A375 (cell line): ENCODE measurements at places on chromosomes 5 and 9. TPM values are rescaled to one million over a fixed set of nuclear protein-coding genes. Genes with fewer than 3 reads are reported as not detected.

The FLT4 gene
- total RNA-seq: 0.03 and 3.7 TPM in 2 replicates

The LRRC70 gene
- total RNA-seq: 0.11 and 0.69 TPM in 2 replicates

The SLC6A7 gene
- total RNA-seq: not detected in 2 replicates

The MRPS30 gene
- 113 and 143 TPM in 2 replicates for total RNA-seq

The HRCT1 gene
- total RNA-seq: 7.3 and 10.7 TPM in 2 replicates

The ORM2 gene
- not detected in 2 replicates for total RNA-seq

The CSF2 gene
- 4.1 and 9.3 TPM in 2 replicates for total RNA-seq

The TAF11L5 gene
- total RNA-seq: not detected in 2 replicates

The CCDC192 gene
- total RNA-seq: 0.27 TPM in 1 of 2 replicates, not detected in the other

The FOXD4 gene
- 0.30 and 0.37 TPM in 2 replicates for total RNA-seq

The TSLP gene
- 0.34 and 0.60 TPM in 2 replicates for total RNA-seq

The SETD9 gene
- total RNA-seq: 9.7 and 10.6 TPM in 2 replicates

The HACD4 gene
- total RNA-seq: not detected in 2 replicates

The RAB3C gene
- not detected in 2 replicates for total RNA-seq

The CERCAM gene
- 32.1 and 32.5 TPM in 2 replicates for total RNA-seq

The C5orf52 gene
- not detected in 2 replicates for total RNA-seq

The PTPRD gene
- total RNA-seq: 8.1 and 9.4 TPM in 2 replicates

The ZFP37 gene
- 1.7 and 2.0 TPM in 2 replicates for total RNA-seq

The SH3TC2 gene
- total RNA-seq: 37.6 and 39.3 TPM in 2 replicates

The NUTM2F gene
- not detected in 2 replicates for total RNA-seq

The ZNF474 gene
- total RNA-seq: 0.05 TPM in 1 of 2 replicates, not detected in the other

The CYSRT1 gene
- 0.29 and 0.98 TPM in 2 replicates for total RNA-seq

The IFNB1 gene
- not detected in 2 replicates for total RNA-seq

The LECT2 gene
- not detected in 2 replicates for total RNA-seq

The CKMT2 gene
- not detected in 2 replicates for total RNA-seq

The DMGDH gene
- not detected in 2 replicates for total RNA-seq

The JAK2 gene
- 3.8 and 4.8 TPM in 2 replicates for total RNA-seq

The PRELID2 gene
- 13.3 and 15.2 TPM in 2 replicates for total RNA-seq
